ENCODE measurements at places on chromosomes 3 and 15.

GRCh38 chr3:112407888-112408702 lies 75.1 kb downstream of the CD200 start:
- no peak for DNase-seq

DNA sequence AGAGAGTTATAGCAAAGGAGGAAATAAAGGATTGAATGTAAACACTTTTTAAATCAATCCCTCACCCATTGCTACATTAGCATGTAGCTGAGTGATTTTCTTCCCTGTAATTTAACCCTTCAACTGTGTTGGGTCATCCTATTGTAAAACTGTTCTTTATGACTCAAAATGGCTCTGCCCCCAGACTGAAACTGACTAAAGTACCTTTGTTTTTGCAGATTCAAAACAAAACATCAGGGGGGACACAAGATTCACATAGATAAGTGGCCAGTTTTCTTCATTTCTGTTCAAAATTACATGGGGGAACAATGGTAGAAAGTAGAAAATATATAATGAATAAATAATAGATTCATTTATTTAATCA lies 268.4 kb downstream of the IGSF11 start:
- DNase-seq = no peak

DNA sequence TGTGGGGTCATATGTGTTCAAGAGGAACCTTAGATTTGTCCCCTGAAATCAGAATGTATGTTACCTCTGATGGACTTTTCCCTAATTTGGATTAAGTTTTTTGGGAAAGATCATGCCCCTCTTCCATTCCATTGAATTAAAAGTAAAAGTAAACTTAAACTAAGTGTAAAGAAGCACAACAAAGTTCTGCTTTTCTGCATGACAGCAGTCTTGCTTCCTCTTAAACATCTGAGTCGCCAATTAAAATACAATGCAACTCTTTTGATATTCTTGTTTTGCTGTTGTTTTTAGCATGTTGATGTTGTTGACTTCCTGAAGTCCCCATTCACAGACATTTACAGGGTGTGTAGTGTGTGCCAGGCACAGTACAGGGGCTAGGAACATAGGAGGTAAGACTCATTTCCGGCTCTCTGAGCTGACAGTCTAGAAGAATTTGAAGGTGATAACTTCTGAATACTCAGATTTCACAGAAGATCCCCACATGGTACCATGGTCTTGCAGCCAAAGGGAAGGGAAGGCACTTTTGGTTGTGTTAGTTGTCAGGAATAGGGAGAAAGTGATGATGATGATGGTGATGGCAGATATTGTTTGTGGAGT lies 45.0 kb downstream of the USP13 start:
- no peak for DNase-seq

DNA sequence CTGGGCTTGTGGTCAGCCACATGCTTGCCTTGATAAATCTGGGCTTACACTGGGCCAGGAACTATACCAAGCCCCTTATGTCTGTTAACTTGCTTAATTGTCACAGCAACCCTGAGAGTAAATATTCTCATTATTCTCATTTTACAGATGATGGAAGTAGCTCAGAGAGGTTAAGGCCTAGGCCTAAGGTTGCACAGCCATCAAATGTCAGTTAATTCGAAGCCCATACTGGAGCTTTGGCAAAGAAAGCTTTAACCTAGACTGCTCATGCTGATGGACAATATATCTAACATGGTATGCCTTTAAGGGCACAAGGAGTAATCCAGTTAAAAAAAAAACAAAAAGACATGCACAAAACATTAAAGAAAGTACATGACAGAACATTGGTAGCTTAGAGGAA lies 220.1 kb downstream of the FEZF2 start:
- DNase-seq = no peak

- no peak for DNase-seq
Measured at GRCh38 chr3:187976365-187976900, 177.5 kb upstream of the LPP start.

Data from AML-193 (cell line).